ENCODE measurements at places on chromosomes 1 and 21.

GRCh38 chr1:160158031-160158430, 6.6 kb downstream of the ATP1A4 start:
- DNase-seq = no peak

DNA sequence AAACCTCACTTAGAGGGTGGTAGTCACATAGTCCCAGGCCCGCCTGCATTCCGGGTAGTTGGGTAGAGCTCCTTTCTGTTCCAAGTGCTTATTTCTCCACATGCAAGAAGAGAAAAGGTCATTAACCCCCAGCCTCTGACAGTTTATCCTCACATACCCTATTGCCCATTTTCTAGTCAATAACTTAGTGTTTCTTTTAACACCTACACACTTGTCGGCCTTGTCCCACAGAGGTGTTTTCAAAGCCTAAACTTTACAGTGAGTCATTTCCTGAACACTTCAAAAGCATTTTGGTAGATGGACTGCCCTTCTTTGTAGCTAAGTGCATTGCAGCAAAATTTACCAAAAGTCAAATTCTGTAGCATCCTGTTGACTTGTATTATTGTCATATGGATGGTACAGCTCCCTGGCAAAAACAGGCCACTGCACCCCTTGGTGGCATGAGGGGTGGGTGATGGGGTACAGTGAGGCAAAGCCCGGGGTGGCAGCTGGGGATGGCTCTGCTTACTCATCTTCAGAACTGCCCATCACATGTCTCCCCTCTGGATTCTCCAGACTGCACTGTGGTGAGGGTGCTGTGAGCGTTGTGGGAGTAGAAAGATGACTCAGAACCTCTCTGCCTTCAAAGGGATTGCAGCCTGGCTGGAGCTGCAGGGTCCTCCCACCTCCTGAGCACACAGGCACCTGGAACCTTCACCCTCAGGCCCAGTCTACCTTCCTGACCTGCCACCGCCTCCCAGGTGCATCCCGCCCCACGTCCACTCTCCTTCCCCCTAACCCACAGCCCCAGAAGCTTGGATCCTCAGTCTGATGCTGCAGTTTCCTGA, 45.8 kb upstream of the DMRTB1 start:
- DNase-seq = peak; percentile 39

DNA sequence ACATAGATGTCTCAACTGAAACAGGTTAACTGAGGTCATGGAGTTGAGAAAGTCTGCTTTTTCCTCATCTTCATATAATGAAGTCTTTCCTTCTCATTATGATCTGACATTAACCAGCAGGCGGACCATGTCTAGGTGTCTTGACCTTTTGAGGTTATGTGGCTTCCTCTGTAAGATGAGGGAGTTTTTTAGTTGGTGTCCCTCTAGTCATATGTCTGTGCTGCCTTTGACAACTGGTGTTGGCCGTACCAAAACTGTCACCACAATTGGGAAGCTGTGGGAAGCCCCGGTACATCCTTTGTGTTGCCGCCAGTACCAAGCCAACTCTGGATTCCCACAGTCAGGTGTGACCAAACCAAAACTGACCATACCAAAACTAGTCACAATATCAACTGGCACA, 105.1 kb downstream of the PBX1 start:
- DNase-seq = no peak

DNA sequence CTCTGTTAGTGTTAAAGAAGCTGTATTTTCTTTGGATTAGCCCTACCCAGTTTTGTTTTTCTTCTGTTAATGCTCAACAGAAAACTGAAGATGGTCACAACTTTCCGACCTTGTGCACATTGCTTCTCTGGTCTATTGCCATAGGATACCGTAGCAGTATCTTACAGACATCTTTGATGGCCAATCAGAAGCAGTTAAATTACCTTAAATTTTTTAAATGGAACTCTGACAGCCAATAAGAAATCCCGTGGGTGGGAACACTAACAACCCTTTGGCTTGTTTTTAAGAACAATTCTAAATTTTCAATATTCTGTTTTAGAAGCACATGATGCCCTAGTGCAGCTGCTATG, 17.2 kb downstream of the NFYC start:
- DNase-seq = no peak

Measured in stimulated activated CD8-positive, alpha-beta memory T cell treated with anti-CD3 and anti-CD28 coated beads, Interleukin-7, amount 100 ng/mL, for 4 hours (primary cell).